Activated T-helper 2 cell treated with anti-CD3 and anti-CD28 coated beads, Interferon-gamma antibody, Interleukin-2, Interleukin-4, amounts not matched to agents 10 μg/mL and 5 μg/mL and 100 μg/mL, durations not matched to agents 14 hours and 24 hours and 36 hours (primary cell): ENCODE measurements at places on chromosomes 6 and 20. TPM values are rescaled to one million over a fixed set of nuclear protein-coding genes. Genes with fewer than 3 reads are reported as not detected.
A peak's percentile ranks its signal among the peaks of the same experiment; 100 is the strongest.

GRCh38 chr20:58021481-58021880 is 207.0 kb downstream of the ANKRD60 start:
- no peaks in the 10 kb centered on the region for H3K27me3 ChIP-seq
- DNase-seq, result no peak
- no peak overlapping the region for H3K27ac ChIP-seq
- no peak overlapping the region for H3K4me3 ChIP-seq
- no peaks in the 10 kb centered on the region for H3K36me3 ChIP-seq

The FOXQ1 gene
- total RNA-seq, result not detected in 2 replicates

DNA sequence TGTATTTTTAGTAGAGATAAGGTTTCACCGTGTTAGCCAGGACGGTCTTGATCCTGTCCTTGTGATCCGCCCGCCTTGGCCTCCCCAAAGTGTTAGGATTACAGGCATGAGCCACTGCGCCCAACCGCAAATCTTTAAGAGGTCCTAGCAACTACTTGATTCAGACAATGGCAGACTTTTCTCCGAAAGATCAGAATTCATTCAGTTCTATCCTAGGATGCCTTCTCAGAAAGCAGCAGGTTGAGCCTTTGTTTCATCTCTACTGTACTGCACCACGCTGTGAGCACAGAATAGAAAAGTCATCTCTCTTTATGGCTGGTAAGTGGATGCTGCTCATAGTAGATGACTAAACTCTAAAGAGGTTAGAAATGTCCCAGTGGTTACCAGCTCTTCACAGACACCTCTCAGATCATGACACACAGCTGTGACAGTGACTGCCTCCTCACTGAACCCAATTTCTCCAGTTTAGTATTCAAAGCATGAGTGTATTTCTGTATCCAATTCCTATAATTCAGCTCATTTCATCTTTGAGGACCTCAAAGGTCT is 6.0 kb upstream of the HSF2 start:
- no peak for DNase-seq
- H3K27me3 ChIP-seq, result no peaks in the 10 kb centered on the region
- no peaks in the 10 kb centered on the region for H3K36me3 ChIP-seq
- peaks cover 10% of the 10 kb centered on the region for H3K4me1 ChIP-seq

- H3K27ac ChIP-seq, result no peak overlapping the region
- H3K36me3 ChIP-seq, result no peaks in the 10 kb centered on the region
- H3K27me3 ChIP-seq, result no peaks in the 10 kb centered on the region
- peaks cover 23% of the 10 kb centered on the region for H3K4me1 ChIP-seq
- DNase-seq, result peak; percentile 33
- H3K4me3 ChIP-seq, result no peak overlapping the region
These were observed 85.1 kb downstream of the CLIC5 start for GRCh38 chr6:45930420-45931040.

- DNase-seq, result no peak
- no peak overlapping the region for H3K27ac ChIP-seq
- H3K27me3 ChIP-seq, result peaks cover 6% of the 10 kb centered on the region
- H3K4me1 ChIP-seq, result no peaks in the 10 kb centered on the region
- H3K36me3 ChIP-seq, result no peaks in the 10 kb centered on the region
- H3K4me3 ChIP-seq, result no peak overlapping the region
These were observed 7.5 kb upstream of the RPP40 start for GRCh38 chr6:5011346-5011745.

DNA sequence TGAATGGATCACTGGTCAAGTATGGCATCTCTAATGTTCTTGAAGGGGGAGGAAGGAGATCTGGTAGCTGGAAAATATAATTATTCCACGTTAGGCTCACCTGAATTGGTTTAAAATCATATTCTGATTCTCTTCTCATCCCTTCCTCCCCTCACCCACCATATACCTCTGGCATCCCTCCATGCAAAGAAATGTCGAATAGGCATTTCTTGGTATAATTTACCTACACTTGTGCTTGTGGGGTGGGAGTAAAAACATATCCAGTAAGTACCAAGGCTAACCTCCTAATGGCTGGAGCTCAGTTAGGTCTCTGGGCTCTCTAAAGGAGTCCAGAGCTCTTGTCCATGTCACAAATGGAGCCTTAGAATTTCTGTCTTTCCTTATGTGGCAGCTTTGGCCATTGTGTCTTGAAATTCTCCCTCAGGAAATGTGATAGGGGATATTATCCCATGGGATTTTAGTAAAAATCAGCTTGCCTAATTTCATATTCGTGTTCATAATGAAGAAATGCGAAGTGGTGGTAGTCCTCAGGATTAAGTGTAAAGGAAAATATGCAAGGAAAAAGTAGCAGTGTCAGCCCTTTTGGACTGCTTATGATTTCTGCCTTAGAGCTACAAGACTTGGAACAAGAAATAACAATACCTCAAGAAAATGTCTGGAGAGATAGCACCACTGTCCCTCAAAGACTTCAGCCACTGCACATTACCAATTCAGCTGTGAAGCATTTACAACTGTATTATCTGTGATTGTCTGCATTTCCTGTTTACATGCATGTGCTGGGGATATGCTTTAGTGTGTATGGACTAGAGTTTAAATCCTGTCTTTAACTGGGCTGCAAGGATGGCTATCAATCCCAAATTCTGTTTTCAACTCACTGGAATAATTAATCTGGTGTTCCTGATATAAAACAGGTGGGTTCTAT is 12.3 kb downstream of the TAF11 start:
- H3K27me3 ChIP-seq, result no peaks in the 10 kb centered on the region
- H3K36me3 ChIP-seq, result peaks cover 61% of the 10 kb centered on the region
- no peak overlapping the region for H3K27ac ChIP-seq
- no peak for DNase-seq
- H3K4me3 ChIP-seq, result no peak overlapping the region

GRCh38 chr6:157667211-157668008 is 155.6 kb upstream of the SNX9 start:
- H3K36me3 ChIP-seq, result no peaks in the 10 kb centered on the region
- no peak overlapping the region for H3K4me3 ChIP-seq
- H3K27me3 ChIP-seq, result peaks cover 12% of the 10 kb centered on the region
- peak; percentile 36 for DNase-seq
- peaks cover 5% of the 10 kb centered on the region for H3K4me1 ChIP-seq
- H3K27ac ChIP-seq, result no peak overlapping the region

DNA sequence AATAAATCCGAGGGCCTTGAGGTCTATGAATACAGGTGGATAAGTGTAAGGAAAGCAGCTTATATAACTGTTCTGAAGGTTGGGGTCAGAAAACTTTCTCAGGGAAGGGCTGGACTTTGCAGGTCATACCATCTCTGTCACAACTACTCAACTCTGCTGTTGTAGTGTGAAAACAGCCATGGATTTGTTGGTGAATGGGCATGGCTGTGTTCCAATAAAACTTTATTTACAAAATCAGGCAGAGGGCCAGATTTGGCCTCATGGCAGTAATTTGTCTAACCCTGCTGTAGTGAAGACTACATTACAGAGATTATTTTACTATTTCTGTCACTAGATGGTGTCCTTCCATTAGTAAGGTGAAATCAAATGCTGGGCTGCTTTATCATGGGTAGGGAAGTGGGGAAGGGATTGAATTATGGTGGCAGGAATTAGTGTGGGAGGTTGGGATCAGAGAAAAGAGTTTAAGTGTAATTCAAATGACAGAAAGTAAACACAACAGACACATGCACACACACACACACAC is 409.6 kb upstream of the CHD6 start:
- H3K36me3 ChIP-seq, result no peaks in the 10 kb centered on the region
- H3K4me3 ChIP-seq, result no peak overlapping the region
- H3K27ac ChIP-seq, result no peak overlapping the region

DNA sequence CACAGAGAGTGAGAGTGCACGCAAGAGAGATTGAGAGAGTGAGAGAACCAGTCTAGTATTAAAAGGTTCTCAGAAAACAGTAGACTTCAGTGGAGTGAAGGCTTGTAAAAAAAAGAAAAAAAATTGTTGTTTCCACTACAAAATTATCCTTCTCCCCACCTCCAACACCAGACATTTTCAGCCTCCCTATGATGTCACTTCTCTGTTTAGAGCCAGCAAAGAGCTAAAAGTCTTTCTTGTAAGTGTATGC is 77.8 kb downstream of the BACH2 start:
- no peak for DNase-seq
- peaks cover 45% of the 10 kb centered on the region for H3K36me3 ChIP-seq
- H3K27ac ChIP-seq, result no peak overlapping the region
- H3K4me3 ChIP-seq, result no peak overlapping the region
- peaks cover 28% of the 10 kb centered on the region for H3K4me1 ChIP-seq
